ENCODE measurements at places on chromosomes 5 and 9.

DNA sequence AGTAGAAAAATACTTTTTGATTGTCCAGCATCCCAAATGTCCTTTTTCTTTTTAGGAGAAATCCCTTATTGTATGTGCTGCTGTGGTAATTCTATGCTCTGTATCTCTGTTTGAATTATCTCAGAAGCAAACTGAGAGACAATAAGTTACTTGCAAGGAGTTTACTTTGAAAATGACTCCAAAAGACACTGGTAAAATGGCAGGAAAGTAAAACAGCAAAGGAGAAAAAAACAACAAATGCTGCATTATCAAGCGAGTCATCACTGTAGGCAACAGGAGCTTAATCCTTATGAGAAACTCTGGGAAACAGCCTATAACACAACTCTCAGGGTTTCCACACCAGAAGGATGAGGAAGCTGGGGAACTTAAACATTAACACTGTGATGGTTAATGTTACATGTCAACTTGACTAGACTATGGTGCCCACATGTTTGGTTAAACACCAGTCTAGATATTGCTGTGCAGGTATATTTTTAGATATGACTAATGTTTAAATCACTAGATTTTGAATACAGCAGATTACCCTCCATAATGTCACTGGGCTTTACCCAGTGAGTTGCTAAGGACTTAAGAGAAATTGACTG is 92.6 kb upstream of the GAS1 start:
- no peak for DNase-seq

GRCh38 chr5:179878222-179879002 is 19.8 kb upstream of the MRNIP start:
- DNase-seq: no peak

DNA sequence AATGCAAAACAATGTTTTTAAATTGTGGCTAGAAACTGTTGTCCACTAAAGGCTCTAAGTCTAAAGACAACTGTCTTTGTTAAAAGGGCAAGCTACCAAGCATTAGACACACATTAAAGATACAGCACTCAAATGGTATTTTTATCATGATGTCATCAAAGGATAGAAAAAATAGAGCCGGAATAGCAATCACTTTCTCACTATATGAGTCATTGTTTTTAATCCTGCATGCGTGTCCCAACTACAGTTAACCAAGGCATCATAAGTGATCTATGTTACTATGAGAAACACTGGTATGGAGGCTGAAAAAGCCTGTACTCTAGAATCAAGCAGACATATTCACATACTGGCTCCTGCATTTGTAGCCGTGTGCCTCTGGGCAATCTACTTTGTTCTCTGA is 1.9 kb upstream of the PJA2 start:
- peak; percentile 83 for DNase-seq

DNA sequence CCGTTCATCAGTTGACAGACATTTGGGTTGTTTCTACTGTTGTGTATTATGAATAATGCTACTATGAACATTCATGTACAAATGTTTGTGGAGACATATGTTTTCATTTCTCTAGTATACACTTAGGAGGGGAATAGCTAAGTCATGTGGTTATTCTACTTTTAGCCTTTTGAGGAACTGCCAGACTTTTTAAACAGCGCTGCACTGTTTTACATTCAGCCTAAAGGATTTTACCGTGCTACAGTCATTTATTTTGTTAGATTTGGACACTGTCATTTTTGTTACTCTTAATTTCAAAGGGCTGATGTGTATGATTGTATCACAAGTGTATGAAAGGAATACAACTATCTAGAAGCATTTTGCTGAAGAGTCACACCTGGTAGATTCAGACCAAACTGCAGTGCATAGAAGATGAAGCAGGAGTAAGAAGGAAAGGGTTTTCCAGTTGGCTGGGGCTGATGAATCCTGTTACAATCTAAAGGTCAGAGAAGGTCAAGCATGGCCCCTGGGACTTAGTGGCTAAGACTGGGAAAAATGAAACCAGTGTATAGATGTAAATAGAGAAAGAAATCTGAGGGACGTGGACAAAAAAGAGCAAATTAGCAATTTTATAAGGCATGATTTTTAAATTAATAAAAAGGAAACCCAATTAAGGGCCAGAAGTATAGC is 509.7 kb downstream of the PSAT1 start:
- no peak for DNase-seq

GRCh38 chr9:136902259-136902821 is 16.0 kb downstream of the TRAF2 start:
- DNase-seq: no peak

- no peak for DNase-seq
Measured at GRCh38 chr5:88190106-88190834, 78.4 kb downstream of the TMEM161B start.

- DNase-seq: no peak
Measured at GRCh38 chr9:99253134-99253533, 31.1 kb downstream of the SEC61B start.

GRCh38 chr5:100584069-100584468 is 48.9 kb downstream of the FAM174A start:
- DNase-seq: no peak

- no peak for DNase-seq
Measured at GRCh38 chr5:168347368-168348083, 56.1 kb downstream of the WWC1 start.

- no peak for DNase-seq
Measured at GRCh38 chr5:14464671-14465070, 116.9 kb upstream of the OTULINL start.

- DNase-seq: no peak
Measured at GRCh38 chr5:179904463-179905160, 3.1 kb downstream of the TBC1D9B start.

- DNase-seq: no peak
Measured at GRCh38 chr5:108437425-108437824, 55.5 kb upstream of the FBXL17 start.

- DNase-seq: no peak
Measured at GRCh38 chr5:10536931-10537579, 26.8 kb upstream of the ANKRD33B start.

GRCh38 chr9:115164511-115164974 is 46.6 kb upstream of the TNC start:
- DNase-seq: no peak

- no peak for DNase-seq
Measured at GRCh38 chr9:24189986-24190385, 355.7 kb downstream of the IZUMO3 start.

GRCh38 chr5:87845734-87846133 is 422.9 kb downstream of the TMEM161B start:
- DNase-seq: no peak

DNA sequence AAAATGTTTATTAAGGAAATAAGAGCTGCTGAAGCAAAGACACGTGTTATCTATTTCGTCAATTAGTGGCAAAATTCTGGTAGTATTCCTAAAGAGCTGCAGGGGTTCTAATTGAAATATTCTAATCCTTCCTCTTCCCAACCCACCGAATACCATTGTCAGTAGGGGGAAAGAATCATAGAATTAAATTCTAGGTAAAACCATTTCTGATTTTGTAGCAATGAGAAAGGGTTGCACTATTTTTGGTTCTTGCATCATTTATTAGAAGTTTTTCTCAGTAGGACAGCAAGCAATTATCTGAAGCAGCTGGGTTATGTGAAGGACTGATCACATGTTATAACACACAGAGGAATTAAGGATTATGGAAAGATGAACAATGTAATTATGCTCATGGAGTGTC is 80.3 kb upstream of the SEMA6A start:
- no peak for DNase-seq
